ENCODE measurements at places on chromosomes 2 and 18.

- peak; percentile 64 for DNase-seq
These were observed 128.7 kb downstream of the CTIF start for GRCh38 chr18:48667276-48668254.

GRCh38 chr2:239601201-239601851 lies 200.5 kb upstream of the HDAC4 start:
- DNase-seq: no peak

DNA sequence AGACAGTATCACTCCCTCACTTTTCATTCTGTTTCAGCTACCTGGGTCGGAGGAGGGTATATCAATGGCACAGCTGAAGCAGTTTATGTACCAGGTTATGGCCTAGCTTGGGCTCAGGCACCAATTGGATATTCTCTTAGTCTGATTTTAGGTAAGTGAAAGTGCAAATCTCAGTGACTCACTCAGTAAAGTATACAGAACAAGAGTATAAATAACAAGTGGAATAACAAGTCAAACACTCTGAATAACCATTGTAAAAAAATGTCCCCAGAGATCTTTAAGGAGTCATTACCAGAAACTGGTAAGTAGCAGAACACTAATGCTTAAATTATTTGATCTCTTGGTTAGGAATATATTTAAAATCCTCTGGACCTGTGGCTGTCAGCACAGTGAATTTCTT lies 5.7 kb downstream of the SLC5A7 start:
- DNase-seq: no peak

- DNase-seq: no peak
These were observed 43.6 kb upstream of the PGAP1 start for GRCh38 chr2:196970099-196970498.

DNA sequence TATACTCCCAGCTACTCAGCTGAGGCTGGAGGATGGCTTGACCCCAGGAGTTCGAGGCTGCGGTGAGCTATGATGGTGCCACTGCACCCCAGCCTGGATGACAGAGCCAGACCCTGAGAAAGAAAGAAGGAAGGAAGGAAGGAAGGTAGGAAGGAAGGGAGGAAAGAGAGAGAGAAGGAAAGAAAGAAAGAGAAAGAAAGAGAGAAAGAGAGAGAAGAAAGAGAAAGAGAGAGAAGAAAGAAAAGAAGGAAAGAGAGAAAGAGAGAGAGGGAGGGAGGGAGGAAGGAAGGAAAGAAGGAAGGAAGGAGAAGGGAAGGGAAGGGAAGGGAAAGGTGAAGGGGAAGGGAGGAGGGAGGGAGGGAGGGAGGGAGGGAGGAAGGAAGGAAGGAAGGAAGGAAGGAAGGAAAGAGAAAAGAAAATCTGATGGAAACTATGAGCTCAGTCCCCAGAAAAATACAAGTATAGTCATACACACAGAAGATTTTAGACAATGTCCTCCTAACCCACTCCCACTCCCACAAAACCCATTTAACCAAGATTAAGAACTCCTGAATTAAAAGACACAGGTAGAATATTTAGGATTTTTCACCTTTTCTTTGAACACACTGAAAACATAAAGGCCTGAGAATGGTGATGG lies 15.6 kb downstream of the FZD7 start:
- DNase-seq: no peak

- DNase-seq: no peak
These were observed 74.1 kb upstream of the LRATD1 start for GRCh38 chr2:14558335-14558919.

DNA sequence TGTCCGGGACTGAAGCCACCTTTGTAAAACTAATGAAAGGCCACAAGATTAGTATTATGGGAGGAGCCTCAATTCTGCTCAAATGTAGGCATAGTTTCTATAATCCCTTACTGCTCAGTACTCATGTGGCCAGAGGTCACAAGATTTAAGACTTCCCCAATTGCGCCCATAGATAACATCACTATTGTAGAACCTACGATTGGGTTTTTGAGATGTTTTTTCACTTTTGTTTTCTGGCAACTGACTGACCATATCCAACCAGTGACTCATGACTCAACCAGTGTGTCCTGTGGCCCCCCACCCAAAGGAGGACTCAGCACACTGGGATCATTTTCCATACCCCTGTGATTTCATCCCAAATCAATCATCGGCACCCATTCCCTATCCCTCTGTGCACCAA lies 15.2 kb upstream of the TSPYL6 start:
- no peak for DNase-seq

DNA sequence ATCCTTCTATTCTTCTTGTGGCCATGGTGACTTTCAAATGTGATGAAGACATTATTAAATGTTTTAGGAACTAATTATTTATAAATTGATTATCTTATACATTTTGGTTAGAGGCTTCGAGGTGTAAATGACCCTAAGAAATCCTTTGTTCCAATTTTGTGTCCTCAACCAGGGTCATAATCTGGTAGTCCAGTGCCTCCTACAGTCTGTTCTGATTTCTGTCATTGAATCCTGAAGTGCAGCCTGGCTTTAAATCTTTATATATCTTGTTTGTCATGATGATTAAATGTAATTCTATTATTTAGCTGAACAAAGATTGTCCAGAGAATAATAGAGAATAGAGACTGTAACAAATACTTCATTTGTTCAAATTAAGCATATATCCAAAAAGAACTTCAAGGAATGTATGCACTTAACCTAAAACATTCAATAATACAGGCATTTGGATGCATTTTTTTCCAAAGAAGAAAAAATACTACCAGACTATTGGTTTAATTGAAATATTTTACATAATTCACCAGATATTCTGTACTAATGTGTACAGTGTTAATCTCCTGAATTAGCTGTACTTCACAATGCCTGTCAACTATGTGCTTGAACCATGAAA lies 89.8 kb downstream of the PRPF40A start:
- DNase-seq: no peak

GRCh38 chr2:174846941-174847938 lies 83.0 kb upstream of the CHRNA1 start:
- DNase-seq: no peak

DNA sequence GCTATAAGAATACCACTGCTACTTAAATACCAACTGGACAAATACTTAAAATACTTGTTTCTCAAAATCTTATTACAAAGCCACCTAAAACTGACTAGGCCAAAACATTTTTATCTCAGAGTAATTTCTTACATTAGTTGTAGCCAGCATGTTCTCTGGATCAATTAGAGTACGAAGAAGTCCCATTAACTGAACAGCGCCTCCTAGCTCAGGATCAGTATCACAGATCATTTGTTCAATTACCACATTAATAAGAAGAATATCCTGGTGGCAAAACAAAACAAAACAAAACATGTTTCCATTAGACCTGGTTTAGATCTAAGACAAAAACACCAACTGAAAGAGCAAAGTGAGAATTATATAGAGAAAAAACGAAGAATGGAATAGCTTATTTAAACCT lies 36.0 kb downstream of the PPP4R3B start:
- DNase-seq: no peak

GRCh38 chr2:45506756-45507155 lies 104.3 kb downstream of the SRBD1 start:
- no peak for DNase-seq

DNA sequence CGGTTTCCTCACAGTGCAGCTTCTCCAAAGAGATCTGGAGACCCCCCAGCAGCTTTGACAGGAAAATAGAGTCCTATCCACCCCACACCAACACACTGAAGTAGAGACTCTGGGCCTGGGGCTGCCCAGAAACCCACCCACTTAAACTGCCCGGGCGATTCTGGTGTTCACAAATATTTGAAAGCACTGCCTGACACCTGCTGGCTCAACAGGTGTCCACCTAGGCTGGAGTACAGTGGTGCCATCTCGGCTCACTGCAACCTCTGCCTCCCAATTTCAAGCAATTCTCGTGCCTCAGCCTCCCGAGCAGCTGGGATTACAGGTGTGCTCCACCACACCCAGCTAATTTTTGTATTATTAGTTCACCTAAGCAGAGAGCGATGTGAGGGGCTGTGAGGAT lies 5.3 kb downstream of the STEAP3 start:
- no peak for DNase-seq

DNA sequence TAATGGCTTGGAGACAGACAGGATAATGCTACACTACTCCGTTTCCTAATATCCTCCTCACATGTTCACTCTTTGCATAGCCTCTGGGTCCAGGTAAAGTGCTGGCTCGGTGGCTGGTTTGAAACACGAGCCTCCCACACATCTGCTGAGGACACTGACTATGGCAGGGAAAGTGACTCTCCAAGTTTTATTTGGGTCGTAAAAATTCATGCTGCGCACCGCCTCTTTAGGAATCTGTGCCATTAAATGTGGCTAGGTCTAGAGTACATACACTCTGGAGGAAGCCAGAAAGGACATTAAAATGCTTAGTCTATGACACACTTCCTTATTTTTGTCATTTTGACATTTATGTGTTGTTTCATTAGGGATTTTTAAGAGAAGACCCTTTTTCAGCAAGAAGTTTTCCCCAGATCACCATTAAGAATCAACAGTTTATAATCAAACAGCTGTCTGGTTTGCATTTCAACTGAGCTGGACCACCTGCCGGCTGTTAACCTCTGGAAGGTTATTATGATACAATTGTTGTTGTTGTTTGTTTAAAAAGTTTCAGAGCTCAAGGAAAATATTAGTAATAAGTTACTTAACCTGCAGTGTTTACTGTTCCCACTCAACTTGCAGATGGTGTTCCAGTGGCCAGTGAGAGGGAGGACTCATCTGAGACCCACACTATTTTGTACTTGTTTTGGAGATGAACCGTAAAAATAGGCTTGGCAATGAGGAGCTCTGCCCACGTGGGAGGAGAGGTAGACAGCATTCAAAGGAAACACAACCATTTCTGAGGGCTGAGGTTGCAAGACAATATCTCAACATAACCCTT lies 443.3 kb upstream of the MEIS1 start:
- no peak for DNase-seq

DNA sequence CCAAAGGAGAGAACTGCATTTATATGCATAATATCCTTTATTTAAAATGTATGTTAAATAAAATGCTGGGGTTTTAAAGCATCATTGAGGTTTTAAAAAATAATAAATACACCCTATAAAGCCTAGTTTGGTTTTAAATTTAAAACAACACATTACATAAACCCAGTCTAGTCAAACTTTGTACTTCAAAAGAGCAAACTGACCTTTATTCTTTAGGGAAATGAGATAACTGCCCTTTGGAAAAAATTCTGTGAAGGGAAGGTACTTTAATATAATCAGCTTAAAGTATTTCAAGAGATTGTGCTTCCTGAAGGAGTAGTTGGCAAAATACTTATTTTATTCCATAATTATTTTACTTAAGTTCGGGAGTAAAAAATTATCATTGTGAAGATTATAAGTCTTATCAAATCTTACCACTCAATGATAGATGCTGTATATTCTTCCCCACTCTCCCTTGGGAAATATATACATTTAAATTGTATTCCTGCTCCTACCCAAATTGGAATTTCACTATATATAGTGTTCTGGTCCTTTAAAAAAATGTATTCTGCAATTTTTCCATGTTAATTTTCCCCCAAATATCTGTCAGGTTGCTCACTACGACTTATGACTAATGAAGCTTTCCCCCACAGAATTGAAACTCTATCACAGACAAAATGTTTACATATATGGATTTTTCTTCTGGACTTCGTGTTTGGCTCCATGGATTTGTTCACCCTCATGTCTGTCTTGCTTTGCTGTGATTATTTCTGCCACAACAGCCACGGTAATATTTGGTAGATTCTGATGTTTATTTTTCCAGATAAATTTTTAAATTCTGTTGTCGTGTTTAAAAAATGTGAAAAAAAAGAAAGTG lies 42.1 kb downstream of the ZC3H6 start:
- no peak for DNase-seq

DNA sequence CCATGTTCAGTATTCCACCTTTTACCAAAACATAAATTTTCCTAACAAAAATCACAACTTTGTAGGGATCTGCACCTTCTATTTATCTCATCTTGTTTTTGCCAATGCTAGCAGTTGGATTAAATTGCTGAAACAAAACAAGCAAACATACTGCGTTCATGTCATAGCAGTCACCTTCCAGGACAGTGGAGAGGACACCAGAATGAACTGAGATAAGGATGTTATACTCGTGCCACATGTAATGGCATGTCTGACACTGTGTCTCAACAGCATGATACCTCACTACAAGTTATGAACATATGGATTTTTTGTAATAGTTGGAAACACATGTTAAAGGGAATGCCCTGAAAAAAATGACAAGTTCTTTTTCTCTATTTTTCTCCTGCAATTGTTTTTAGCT lies 245.3 kb downstream of the XIRP2 start:
- no peak for DNase-seq

DNA sequence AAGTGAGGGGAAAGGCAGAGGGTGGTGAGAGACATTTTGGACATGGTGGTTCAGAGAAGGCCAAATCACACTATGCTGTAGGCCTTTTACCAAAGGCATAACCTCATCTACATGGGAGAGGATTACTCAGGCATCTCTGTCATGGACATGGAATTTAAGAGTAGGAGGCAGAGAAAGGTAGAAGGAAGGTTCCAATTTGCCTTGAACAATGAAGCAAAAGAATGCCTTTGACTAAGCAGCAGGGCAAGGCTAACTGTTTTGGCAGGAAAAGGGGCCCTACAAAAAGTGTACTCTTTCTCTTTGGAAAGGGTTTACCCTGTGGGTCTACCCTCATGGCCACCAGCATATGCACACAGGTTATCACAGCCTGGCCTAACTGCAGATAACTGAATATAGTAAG lies 45.6 kb upstream of the RNU4ATAC start:
- no peak for DNase-seq

- DNase-seq: no peak
These were observed 10.8 kb downstream of the ECEL1 start for GRCh38 chr2:232476791-232477190.

DNA sequence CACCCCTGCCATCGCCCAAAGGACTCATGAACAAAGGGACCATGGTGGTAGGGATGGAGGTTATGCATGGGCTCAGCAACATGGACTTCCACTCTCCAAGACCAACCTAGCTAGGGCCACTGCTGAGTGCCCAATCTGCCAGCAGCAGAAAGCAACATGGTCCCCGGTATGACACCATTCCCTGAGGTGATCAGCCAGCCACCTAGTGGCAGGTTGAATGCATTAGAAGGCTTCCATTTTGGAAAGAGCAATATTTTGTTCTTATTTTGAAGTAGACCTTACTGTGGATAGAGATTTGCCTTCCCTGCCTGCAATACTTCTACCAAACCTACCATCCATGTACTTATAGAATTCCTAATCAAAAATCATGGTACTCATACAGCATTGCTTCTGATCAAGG lies 99.8 kb downstream of the METTL4 start:
- DNase-seq: no peak

DNA sequence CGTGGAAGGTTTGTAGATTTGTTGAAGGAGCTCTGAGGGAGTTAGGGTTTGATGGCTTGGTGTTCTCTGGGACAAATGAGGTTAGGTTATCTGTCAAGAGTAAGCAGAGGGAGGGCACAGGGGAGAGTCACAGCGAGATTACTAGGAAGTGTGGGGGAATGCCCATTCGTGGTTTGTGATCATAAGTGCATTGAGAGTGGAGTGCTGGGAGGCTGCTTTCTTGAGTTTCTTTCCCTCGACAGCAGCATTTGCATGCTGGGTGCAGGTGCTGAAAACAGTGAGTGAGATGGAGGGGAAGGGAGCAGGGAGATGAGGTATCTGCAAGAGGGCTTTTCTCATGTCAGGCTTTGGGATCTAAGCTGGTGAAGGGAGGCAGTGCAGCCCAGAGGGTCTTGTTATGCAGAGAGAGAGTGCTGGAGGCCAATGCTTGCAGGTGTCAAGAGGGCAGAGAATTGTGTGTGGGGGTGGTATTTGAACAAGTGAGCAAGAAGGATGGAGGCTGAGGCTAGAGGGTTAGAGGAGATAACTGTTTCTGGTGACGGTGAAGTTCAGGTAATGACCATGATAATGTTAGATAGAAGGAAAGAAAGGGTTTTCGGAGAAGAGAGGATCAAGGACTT lies 8.8 kb downstream of the RALB start:
- DNase-seq: no peak

- no peak for DNase-seq
These were observed 14.2 kb downstream of the GPATCH11 start for GRCh38 chr2:37098416-37099118.

Measured in germinal center (tissue), 1 donor.